ENCODE measurements at places on chromosomes 6 and 20. TPM values are rescaled to one million over a fixed set of nuclear protein-coding genes. Genes with fewer than 3 reads are reported as not detected.

Gene AKAP12
- 46.5 TPM for polyA plus RNA-seq

- DNase-seq: no peak
Observed at GRCh38 chr6:64733433-64733832, 973.6 kb downstream of the EYS start.

- DNase-seq: no peak
Observed at GRCh38 chr6:80333342-80333741, 226.9 kb downstream of the BCKDHB start.

DNA sequence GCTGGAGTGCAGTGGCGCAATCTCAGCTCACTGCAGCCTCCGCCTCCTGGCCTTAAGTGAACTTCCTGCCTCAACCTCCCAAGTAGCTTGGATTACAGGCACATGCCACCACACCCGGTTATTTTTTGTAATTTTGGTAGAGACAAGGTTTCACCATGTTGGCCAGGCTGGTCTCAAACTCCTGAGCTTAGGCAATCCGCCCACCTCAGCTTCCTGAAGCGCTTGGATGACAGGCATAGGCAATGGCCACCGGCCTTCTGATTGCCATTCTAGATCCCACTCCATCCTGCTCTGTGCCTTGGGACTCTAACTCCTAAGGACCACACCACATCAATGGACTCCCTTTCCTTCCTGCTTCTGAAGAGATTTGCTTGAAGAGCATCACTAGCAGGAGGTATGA, 60.6 kb downstream of the SEL1L2 start:
- DNase-seq: no peak

Gene SPTLC3
- 0.05 TPM for polyA plus RNA-seq

DNA sequence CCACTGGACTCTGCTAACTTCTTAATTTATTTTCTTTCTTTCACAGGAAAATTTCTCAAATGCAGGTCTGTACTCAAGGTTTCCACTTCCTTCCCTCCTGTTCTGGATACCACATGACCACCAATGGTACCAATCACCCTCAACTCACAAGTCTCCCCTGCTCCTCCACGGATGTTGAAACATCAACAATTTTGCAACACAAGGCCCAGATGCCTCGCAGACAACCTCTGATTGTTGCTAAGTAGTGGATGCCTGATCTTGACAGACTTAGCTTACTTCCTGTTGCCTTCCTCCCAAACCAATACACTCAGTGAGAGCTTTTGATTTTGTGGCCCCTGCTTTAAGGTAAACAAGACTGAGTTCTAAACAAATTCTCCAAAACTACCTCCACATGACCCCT, 146.6 kb downstream of the FRK start:
- DNase-seq: no peak

Gene NFATC2
- polyA plus RNA-seq: 0.13 TPM
